Skeletal muscle cell (primary cell): ENCODE measurements at places on chromosomes 6 and 20.
A peak's percentile ranks its signal among the peaks of the same experiment; 100 is the strongest.

GRCh38 chr20:7463290-7463689 is 477.0 kb downstream of the HAO1 start:
- no peak for DNase-seq

GRCh38 chr20:57708694-57709673 is 831 bp downstream of the PMEPA1 start:
- DNase-seq: no peak

DNA sequence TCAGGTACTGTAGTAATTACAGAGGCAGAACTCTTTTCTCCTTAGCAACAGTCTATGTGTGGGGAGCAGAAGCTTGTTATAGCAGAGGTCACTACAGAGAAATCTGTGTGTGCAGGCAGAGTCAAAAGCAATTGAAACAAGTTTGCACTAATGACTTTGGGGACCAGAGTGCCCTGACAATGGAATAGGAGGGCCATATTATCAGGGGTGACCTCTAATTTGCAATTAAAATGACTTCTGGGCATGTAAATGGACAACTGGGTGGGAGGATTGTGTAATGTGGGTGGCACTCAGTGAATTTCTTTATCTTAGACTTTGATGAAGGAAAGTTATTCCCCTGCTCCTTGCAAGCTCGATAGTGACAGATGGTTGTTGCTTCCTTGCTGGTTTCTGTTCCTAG is 127.2 kb downstream of the PLCB4 start:
- no peak for DNase-seq

DNA sequence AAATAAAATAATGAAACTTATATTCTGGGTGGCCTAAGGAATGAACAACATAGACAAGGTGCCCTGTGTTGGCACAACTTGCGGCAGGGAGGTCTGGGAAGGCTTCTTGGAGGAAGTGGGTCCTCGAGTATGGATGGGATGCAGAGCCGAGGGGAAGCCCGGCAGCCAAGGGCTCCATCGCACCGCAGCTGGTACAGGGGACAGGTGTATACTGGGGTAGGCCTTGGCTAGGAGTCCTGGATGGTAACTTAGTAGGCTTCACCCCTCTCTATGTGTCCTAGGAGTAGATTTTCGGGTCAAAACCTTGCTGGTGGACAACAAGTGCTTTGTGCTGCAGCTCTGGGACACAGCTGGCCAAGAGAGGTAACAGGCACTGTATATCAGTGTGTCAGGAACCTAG is 28.0 kb downstream of the RAB44 start:
- DNase-seq: no peak

DNA sequence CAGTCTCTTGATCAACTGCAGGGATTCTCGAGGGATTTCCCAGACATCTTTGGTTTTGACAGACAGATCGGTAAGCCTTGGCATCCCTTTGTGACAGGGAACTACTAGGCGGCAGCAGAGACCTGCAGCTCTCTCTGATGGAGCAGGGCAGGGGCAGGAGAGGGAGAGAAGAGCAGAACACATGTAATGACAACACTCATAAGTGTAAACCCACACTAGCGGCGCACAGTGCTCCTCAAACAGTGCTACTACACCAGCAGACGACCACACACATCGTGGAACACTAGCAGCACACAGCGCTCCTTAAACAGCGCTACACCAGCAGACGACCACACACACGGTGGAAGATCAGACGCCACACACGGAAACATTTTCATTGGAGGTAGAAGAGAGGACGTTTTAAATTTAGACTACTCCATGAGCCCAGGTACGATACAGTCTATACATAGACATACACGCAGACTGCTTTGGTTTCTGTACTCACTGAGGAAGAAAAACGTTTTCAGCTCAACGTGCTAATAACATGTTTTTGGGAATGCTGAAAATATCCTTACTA is 94.5 kb upstream of the TRAF3IP2 start:
- DNase-seq: no peak

GRCh38 chr6:147950623-147950987 is 392.0 kb upstream of the SASH1 start:
- DNase-seq: peak; percentile 61

- DNase-seq: no peak
Measured at GRCh38 chr6:21360336-21360735, 233.2 kb upstream of the SOX4 start.

DNA sequence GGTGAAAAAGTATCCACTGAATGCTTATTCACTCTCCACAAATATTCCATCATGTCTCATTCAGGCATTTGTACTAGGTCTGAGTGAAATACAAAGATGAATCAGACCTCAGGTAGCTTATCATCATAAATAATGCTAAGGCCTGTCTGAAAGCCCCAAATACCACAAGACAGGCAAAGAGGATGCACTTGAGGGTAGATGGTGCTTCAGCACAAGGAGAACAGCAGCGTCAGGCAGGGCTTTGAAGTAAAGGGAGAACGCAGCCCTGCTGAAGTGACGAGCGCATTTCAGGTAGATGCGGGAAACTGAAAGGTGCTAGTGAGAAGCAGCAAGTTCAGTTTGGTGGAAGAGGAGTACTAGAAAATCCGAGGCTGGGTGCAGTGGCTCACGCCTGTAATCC is 38.7 kb downstream of the MAP3K5 start:
- DNase-seq: no peak

- peak; percentile 50 for DNase-seq
Measured at GRCh38 chr6:106026748-106027715, 59.1 kb upstream of the PRDM1 start.

GRCh38 chr6:19204445-19204844 is 632.7 kb upstream of the ID4 start:
- no peak for DNase-seq

- no peak for DNase-seq
Measured at GRCh38 chr6:20159781-20160540, 52.3 kb downstream of the MBOAT1 start.

- no peak for DNase-seq
Measured at GRCh38 chr6:85390775-85391174, 59.1 kb upstream of the NT5E start.

GRCh38 chr6:105041880-105042279 is 85.0 kb downstream of the LIN28B start:
- DNase-seq: peak; percentile 22
